Peyer's patch (tissue), 4 donors: ENCODE measurements at places on chromosomes 7 and 10. TPM values are rescaled to one million over a fixed set of nuclear protein-coding genes. Genes with fewer than 3 reads are reported as not detected.

- no peak for DNase-seq
Observed at GRCh38 chr10:78527296-78527695, 493.6 kb downstream of the RPS24 start.

- DNase-seq: no peak
Observed at GRCh38 chr10:24449321-24449740, 240.4 kb downstream of the KIAA1217 start.

- DNase-seq: no peak
Observed at GRCh38 chr7:98193474-98194180, 17.6 kb upstream of the BHLHA15 start.

GRCh38 chr7:133629701-133630100, 376.8 kb downstream of the EXOC4 start:
- DNase-seq: no peak

DNA sequence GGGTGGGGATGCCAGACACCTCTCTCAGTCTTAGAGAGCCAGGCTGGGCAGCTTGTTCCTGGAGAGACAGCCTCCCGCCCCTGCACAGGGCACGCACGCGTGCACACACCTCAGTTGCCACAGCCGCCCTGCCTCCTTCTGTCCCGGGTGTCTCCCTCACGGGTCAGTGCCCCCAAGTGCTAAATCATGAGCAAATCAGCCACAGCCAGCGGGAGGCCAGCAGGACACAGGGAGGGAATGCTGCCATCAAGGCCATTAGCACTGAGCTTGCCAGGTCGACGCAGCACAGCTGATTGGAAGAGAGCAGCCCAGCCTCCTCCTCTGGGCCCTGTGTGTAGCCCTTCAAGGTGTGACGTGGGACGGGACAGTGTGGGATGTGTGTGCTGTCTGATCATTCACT, 130.4 kb downstream of the CDH23 start:
- no peak for DNase-seq

GRCh38 chr10:17607603-17608332, 9.4 kb downstream of the HACD1 start:
- no peak for DNase-seq

GRCh38 chr10:89540420-89540949, 5.1 kb upstream of the SLC16A12 start:
- DNase-seq: no peak

Gene XPNPEP1
- total RNA-seq: 262 TPM

DNA sequence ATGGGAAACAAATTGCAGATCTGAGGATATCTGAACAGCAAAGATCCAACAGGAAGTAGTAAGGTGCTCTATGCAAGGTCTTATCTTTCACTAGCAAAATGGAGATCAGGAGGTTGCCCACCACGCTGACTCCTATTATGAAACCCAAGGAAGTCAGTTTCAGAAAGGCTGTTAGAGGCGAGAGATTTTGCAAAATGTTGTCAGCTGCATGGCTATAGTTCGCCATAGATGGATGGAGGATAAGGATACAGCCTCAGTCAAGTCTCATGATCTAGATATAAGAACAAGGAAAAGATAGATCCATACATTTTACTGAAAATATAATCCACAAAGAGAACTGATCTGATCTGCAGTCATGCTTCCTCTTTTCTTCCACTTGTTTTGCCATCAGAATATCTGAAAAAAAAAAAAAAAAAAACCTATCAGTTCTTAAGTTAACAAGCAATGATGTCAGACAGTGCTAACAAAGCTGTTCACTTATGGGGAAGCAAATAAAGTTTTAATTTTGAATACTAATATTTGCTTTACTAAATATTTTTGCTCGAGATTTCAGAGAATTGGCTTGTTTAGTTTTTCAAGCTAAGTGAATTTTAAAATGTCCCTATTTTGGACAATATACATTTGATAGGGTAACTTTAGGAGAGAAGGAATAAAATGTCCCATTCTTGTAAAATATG, 2.0 kb downstream of the GPR85 start:
- DNase-seq: no peak
